Mesothelial cell of epicardium (in vitro differentiated cells): ENCODE measurements at places on chromosomes 12 and 14. TPM values are rescaled to one million over a fixed set of nuclear protein-coding genes. Genes with fewer than 3 reads are reported as not detected.

Gene PTPRO
- 2.1 to 4.3 TPM (median 2.6 TPM) in 3 replicates for total RNA-seq

DNA sequence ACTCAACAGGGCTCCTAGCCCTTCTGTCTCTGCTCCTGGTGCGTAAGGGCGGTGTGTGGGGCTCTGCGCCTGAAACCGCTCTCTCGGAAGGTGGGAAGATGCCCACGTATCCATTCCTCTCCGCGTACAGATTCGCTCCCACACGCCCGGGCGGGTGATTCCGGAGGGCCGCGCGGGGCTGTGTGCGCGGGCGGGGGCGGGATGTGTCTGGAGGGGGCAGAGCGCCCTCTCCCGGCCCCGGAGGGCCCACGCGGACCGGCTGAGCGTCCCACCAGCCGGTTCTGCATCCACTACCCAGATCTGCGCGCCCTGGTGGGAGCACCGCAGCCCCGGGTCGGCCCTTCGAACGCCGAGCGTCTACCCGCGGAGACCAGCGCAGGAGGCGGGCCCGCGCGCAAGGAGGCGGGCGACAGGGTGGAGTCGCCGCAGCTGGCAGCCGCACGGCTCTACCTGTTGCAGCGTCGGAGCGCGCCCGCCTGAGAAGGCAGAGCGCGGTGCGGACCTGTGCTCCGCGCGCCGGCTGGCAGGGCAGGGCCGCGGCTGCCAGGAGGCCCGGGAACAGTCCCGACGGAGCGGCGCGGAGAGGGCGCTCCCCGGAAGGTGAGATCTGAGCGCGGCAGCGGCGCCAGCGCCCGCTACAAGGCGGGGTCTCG is 1.4 kb upstream of the KCNK13 start:
- DNase-seq: no peak

DNA sequence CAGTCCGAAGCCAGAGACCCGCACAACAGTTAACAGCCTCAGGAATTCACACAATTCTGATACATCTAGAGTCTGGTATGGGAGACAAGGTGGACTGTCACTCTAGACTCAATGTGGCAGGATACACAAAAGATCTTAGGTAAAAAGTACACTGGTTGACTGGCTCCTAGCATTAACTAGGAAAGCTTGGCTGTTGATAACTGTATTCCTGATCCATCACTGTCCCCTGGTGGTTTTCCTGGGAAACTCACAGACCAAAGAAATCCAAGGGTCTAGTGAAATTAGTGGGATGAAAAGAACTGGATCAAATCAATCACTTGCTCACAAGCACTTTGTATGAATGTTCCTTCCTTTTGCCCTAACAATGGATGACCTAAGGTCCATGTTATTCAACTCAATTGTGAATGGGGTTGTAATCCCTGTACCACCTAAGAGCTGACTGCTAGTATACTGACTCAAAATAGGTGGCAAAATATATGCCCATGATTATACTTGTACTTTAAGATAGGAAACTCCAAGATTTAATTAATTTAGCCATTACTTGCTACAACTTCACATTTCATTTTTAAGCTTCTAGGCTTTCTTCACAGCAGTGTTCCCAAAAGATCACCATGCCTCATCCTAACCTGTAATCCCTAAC is 14.0 kb downstream of the NPC2 start:
- no peak for DNase-seq

- no peak for DNase-seq
These were observed 76.5 kb downstream of the FBXL14 start for GRCh38 chr12:1517734-1518525.

DNA sequence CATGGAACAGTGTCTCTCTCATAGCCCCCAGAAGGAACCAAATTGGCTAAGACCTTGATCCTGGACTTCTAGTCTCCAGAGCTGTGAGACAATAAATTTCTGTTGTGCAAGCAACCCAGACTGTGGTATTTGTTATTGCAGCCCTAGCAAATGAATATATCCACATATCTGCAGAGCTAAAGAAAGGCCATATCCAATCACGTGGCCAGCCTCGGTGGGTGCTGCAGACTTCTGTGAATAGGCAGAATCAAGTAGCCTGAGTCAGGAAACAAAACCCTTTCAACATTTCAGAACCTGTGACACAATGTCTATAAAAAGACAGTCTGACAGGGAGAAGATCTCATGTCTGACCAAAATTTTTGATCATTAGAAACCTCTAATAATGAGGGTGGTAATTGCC is 71.0 kb upstream of the CPM start:
- DNase-seq: no peak

Gene RDH12
- not detected in 3 replicates for total RNA-seq

DNA sequence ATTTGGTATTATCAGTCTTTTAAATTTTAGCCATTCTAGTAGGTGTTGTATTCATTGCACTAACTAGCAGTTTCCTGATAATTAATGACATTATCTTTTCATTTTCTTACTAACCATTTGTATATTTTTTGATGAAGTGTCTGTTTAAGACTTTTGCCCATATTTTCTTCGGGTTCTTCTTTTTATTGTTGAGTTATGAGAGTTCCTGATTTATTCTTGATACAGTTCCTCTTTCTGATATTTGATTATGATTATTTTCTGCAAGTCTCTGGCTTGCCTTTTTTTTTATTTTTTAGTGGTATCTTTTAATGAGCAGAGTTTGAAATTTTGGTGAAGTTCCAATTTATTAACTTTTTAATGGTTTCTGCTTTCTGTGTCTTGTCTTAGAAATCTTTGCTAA is 6.2 kb upstream of the RNU6-7 start:
- no peak for DNase-seq

Gene GLT1D1
- 1.3 to 1.6 TPM (median 1.5 TPM) in 3 replicates for total RNA-seq

Gene GYS2
- total RNA-seq: not detected in 3 replicates

- no peak for DNase-seq
These were observed 101.1 kb downstream of the CRACR2A start for GRCh38 chr12:3651585-3652424.

DNA sequence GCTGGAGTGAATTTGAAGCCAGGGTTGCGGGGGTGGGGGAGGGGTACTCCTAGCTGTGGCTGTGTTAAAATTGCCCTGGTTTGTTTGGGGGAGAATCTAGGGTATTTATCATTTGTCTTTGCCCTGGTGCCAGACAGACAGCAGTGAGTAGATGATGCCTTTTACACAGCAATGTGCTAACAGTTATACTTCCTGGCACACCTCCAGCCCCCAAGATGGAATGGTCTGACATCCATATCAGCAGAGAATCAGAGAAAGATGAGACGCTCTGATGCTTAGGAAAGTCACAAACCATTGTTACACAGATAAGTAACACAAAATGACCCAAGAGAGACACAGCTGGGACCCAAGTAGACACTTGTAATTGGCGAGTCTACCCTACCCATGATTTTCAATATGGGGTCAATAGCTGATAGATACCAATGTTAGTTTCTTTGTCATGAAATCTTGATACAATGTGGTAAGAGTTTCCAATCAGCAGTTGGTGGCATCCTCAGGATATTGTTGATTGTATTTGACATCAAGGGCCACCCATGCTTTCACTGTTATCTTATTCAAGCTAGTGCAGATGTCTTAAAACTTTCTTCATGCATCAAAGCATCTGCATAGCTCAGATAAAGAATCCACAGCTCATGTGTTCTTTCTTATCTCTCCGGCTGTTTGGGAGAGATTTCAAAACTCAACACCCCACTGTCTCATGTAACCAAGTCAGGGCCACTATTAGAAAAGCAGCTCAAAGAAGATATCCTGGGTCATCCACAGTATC is 2.6 kb upstream of the PRKAB1 start:
- DNase-seq: no peak

Gene TPH2
- not detected in 3 replicates for total RNA-seq

Gene MIPOL1
- 24.3 to 29.2 TPM (median 28.4 TPM) in 3 replicates for total RNA-seq

- no peak for DNase-seq
These were observed 13.5 kb upstream of the ATG14 start for GRCh38 chr14:55425091-55425490.

DNA sequence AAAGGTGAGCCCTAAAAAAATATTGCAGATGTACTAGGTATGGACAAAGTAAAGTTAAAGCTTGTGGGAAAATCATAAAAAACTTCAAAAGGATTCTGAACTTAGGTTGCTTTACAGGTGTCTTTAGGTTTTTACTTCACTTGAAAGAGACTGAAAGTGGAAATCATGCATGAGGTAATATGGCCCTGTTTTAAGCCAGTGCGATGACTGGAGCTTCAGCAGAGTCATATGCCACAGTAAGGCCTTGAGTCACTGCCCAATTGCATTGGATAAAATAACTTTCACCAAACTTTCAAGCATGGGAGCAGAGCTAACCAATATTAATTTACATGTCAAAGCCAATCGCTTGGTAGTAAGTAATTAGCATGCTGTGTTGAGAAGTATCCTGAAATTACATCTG is 63.9 kb upstream of the TMEM260 start:
- no peak for DNase-seq

Gene C3AR1
- total RNA-seq: not detected in 3 replicates

DNA sequence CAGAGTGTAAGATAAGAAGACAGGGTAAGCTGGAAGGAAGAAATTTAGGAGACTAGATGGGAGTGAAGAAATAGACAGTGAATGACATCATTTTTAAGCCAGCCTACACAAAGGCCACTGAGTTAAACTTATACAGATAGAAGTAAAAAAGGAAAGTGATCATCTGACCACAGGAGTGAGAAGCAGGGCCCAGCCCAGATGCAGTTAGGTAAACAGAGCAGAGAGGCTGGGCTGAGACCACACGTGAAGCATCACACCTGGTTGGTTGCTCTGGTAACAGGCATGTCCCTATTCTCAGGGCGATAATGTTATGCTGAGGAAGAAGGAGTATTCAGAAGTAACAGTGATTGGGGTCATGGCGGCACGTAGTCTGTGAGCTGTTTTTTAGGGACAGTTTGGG is 1079.4 kb downstream of the AACS start:
- DNase-seq: no peak

GRCh38 chr12:117986705-117987469 is 18.1 kb upstream of the KSR2 start:
- no peak for DNase-seq

Gene NT5DC3
- total RNA-seq: 7.7 to 9.1 TPM (median 8.7 TPM) in 3 replicates

DNA sequence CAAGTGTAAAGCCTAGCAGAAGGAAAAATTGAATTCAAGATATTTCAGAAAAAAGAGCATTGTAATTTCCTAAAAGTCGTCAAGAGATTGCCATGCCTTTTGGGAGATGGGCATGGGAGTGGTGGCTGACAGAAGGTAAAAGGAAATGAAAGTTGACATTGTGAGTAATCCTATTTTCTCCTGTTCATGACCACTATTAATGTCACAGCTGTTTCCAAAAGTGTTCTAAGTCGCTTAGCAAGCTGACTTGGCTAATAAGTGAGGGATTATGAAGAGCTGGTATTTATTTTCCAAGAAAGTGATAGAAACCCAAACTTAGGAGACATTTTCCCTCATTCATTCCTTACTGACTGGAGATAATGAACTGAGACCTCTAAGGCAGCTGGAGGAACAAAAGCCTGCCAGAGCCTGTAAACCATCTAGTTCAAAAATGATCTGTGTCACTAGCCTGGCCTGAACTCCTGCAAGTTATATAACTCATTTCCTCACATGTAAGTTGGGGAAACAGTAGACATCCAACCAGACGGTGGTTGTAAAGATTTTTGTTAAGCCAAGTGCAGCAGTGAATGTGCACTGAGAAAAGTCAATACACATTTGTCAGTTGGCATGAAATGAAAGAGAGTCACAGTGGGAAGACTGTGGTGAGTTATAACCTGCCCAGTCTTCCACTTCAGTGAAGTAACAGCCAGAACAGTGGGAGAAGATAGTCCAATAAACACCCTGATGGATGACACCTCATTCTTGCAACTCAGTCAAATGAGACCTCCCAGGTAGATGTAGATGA is 75.8 kb downstream of the DIO2 start:
- DNase-seq: no peak

Gene AQP2
- not detected in 3 replicates for total RNA-seq

DNA sequence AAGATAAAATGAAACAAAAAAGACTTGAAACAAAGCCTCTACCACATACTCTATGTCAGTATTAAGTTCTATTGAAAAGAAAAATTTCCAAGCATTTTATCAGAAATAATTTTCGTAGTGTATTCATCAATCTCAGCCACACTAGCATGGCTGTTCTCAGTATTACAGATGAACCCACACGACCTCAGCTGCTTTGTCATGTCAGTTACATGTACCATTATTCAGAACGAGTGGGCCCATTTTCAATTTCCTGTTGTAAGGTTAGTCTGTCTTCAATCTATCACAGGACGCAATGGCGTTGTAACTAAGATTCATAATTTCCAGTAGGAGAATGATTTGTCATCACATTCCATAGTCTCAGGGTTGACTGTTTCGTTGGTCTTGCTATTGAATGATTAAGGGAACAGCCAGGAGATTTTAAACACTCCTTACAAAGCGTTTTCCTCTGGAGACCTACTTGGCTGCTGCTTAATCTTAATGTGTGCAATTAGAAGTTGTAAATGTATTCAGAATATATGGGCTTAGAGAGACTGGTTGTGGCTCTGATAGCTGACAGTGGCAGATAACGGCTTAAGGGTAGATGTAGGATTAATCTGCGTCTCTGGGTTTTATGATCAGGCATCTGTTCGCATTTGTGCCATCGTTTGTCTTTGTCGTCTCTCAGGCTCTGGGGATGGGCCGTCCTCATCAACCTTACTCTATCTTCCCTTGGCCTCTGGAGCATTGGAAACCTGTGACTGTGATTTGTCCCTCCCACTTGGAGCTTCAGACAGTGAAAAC is 65.4 kb downstream of the GLT1D1 start:
- DNase-seq: no peak

Gene SRRM4
- total RNA-seq: 1.7 to 1.9 TPM (median 1.7 TPM) in 3 replicates

DNA sequence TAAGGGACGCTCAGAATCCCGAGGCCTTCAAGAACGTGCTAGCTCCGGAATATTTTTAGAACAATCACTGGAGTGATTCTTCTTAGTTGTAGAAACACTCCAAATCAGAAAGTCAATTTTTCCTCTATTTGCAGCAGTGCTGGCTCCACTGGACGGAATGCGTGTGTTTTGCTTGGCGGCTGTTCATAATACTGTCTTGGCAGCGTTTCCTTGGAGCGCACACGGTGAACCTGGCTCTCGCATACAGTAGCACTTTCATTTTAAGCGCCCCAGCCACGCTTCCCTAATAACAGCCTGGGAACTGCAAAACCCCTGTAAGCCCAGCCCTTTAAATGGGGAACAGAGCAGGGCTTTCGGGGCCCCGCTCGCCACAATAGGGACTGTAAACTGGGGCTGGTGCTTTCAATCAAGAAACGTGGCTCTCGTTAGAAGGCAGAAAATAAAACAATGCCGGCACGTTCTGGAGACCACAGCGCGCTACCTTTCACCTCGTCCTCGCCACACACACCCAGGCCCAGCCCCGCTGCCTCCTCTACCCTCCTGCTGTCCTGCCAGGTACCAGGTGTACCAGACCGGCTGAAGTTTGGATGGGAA is 79.9 kb downstream of the BCL11B start:
- peak; percentile 57 for DNase-seq

Gene ASB2
- 1.2 to 1.9 TPM (median 1.5 TPM) in 3 replicates for total RNA-seq
